A673 (cell line): ENCODE measurements at places on chromosomes 7 and 10.

DNA sequence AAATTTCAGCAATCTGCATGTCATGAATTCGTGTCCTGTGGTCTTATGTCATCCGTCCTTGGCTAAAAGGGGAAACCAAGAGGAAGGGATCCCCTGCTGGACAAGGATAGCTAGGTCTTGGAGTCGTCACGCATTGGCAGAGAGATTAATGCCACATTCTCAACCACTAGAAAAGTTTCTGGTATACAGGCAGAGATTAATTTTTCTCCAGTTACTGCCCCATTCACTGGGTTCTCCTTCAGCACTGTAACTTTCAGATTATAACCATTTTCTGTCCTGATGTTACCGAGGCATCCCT is 1060.6 kb upstream of the AUTS2 start:
- DNase-seq, result no peak

DNA sequence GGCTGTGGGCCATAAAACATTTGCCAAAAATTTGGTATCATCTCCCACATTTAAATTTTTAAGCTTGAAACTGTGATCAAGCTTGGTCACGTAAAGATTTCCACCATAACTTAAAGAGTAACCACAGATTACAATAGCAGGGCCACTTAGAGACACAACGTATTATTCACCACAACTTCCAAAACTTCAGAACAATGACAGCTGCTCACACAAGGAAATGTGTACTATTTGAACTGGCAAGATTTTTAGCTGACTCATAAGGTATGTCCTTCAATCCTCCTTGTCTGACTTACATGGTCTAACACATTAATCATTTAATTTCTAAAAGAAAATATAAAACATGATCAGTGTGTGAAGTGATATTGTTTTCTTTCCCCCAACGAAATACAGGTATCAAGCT is 234.5 kb downstream of the PARD3 start:
- DNase-seq, result peak; percentile 52

GRCh38 chr10:49225218-49225876 is 37.2 kb upstream of the TMEM273 start:
- no peak for DNase-seq

- DNase-seq, result peak; percentile 57
Observed at GRCh38 chr7:137933270-137934017, 68.4 kb downstream of the CREB3L2 start.

DNA sequence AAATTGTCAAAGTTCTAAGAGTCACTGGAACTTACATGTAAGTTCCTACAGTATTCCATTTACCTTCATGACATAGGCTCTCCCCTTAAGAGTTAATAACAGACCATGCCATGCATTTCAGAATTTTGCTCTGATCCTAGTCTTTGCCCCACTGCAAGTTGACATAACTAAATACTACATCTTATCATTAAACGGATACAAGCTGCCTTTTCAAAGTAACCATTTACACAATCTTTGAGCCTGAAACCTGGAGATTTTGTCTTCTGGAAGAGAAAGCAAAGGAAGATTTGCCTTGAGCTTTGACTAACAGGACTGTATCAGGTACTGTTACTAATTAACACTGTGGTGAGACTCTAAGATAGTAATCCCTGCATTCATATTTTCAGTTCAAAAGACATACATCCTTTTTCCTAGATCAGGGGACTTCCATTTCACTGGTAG is 9.3 kb upstream of the AKR1D1 start:
- DNase-seq, result no peak

GRCh38 chr7:36806891-36807290 is 82.6 kb upstream of the AOAH start:
- no peak for DNase-seq

DNA sequence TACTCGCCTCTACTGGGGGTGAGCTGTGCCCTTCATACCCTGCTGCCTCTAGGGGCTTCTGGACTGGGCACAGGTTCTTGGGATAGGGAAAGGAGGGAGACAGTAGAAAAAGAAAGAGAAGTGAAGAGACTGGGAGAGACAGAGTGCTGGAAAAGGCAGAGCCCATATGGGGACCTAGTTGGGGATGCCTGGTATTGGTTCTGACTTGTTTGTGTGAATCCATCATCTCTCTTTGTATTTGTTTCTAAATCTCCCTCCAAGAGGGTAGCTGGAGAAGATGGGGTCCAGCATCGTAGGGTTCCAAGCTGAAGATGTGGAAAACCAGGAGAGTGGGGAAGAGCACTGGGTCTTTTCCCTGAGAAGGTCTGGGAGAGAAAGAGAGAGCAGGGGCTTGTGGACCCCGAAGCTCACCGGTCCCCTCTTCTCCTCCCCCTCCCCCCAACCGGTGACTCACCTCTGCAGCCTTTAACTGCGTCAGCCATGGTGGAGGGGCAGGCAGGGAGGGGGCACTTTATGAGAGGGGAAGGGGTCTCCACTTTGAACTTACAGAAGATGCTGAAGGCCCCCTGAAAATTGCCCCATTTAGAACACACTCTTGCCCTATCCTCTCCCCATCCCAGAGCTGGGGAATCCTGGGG is 3.2 kb upstream of the VGF start:
- DNase-seq, result no peak

GRCh38 chr10:20890009-20890408 is 7.1 kb downstream of the NEBL start:
- DNase-seq, result no peak

- no peak for DNase-seq
Observed at GRCh38 chr10:68811314-68812009, 15.9 kb upstream of the STOX1 start.

GRCh38 chr10:26556748-26557640 is 118.9 kb downstream of the APBB1IP start:
- peak; percentile 68 for DNase-seq

DNA sequence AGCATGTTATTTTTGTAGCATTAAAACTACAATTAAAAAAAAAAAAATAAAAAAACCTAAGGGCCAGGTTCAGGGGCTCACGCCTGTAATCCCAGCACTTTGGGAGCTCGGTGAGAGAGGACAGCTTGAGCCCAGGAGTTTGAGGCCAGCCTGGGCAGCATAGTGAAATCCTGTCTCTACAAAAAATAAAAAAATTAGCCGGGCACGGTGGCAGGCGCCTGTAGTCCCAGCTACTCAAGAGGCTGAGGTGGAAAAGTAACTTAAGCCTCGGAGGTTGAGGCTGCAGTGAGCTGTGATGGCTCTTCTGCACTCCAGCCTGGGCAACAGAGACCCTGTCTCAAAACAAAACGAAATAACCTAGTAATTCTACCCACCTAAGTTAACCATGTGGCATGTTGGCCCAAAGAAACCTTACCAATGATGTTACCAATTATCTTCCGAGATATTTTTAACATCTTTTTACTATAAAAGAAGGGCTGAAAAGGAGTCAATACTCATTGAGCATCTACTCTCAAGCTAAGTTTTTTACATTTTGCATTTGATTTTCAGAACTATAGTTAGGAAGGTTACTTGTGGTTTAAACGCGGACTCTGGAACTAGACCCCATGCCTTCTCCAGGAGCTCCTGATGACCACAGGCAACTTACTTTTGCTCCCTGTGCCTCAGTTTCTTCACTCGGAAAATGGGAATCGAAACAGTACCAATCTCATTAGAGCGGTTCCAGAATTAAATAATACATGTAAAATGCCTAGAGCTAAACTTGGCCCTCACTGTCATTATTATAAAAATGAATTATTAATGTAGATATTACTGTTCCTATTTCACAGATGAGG is 1.4 kb downstream of the ITGB1 start:
- DNase-seq, result no peak

DNA sequence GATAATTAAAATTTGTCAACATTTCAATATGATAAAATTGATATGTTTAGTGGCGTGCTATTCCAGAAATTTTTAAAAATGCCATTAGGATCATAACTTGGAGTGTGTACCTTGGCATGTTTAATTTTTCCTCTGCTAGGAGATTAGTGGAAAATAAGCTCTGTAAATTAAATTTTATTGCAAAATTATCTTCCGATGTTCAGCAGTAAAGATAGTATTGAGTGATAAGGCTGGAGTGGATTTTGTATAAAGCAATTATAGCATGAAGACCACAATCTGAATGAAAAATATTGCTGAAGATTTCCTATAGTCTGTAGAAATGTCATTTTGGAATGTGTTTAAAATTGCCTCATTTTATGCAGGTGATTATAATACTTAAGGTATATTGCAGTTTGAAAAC is 110.2 kb downstream of the VTI1A start:
- DNase-seq, result no peak

- DNase-seq, result no peak
Observed at GRCh38 chr10:2908851-2909630, 158.3 kb upstream of the PFKP start.

DNA sequence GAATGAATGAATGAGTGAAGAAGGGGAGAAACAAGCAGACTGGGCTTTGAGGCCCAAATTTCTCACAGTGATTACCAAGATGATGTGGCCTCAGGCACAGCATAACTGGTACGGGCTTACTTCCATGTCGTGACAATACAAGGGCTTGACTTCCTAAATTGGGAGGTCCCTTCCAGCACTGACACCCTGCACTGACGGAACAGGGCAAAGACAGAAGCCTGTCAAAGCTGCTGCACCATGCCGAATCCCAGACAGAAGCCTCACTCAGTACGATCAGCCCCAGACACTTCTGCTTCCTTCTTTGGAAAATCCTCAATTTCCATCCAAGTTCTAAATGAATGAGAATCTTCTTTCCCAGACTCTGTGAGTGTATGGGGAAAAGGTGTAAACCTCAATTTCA is 51.9 kb downstream of the GNA12 start:
- no peak for DNase-seq

DNA sequence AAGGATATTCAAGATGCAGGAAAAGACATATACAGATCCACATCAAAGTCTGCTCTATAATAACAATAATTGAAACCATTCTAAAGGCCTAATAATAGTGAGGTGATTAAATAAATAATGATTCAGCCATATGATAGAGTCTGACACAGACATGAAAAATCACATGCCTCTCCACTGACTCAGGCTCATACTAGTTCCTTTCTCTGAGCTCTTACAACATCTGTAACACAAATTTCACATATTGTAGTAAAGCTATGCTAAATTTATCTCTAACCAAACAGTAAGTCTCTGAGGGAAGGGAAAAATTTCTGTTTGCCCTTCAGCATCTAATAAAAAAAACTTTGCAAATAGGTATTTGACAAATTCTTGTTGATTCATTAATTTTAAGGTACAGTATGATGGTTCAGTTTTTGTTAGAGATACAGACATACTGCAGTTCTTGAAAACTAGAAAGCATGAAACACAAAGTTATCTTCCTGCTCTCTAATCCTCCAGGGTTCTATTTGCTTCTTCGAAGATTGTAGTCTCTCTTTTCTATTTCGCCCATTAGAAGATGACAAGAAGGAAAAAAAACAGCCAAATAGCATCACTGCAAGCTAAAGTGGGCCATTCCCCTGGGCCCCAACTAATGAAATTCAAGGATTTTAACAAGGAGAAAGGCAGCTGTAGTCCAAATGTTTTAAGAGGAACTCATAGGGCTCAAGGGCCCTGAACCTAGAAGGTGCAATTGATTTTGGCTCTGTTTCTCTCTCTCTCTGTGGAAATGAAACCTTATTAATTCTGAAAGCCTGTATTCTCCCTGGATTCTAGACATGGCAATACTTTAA is 53.9 kb downstream of the CUBN start:
- peak; percentile 54 for DNase-seq

- peak; percentile 95 for DNase-seq
Observed at GRCh38 chr7:46909601-46910051, 672.3 kb downstream of the TNS3 start.

- peak; percentile 94 for DNase-seq
Observed at GRCh38 chr10:19498393-19499290, 317.6 kb upstream of the PLXDC2 start.

DNA sequence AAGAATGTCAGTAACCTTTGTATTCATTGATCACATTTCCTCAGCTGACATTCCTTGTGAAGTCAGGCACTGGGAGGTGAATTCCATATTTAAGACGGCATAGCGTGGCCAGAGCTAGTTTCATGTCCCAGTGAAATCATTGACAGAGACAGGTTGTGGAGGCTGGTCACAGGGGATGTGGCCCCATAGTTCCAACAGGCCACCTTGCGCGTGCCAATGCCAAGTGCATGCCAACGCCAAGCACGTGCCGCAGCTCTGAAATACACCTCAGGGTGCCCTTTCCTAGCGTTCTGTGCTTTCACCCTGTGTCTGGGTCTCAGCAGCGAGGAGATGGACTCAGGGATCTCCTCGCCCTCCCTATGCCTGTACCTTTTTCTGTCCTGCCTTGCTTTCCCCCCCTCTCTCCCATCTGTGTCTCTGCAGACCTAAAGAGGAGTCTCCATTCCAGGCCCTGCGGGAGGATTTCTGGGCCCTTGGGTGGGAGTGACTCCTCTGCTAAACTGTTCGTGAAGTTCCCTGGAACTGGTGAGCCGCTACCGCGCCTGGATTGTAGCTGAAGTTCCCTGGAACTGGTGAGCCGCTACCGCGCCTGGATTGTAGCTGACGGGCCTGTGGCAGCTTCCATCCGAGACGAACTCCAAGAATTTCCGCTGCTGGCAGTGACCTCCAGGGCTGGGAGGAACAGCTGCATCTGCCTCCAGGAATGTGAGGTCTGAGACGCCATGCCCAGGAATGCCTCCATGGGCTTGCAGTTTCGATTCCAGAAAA is 19.7 kb downstream of the AQP1 start:
- no peak for DNase-seq

GRCh38 chr10:132941640-132942051 is 724 bp downstream of the CFAP46 start:
- DNase-seq, result no peak

DNA sequence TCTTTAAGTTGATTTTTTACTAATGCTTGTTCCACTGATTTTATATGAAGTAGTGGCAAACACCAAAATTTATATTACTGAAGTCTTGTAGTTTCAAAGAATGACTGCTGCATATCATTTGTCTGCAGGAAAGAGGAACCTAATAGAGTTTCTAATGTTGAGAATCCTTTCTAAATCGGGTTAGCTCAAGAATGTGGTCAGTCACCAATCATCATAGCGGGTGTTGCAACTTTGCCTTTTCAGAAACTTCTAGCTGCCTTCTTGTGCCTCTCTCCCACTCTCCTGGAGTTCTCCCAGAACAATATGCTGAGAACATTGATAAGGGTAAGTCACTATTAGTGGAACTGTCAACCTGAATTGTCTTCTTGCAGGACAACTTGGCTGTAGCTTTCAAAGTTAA is 524.8 kb upstream of the SORCS1 start:
- no peak for DNase-seq
